Kasumi-1 (cell line): ENCODE measurements at places on chromosomes 2 and 18.
A peak's percentile ranks its signal among the peaks of the same experiment; 100 is the strongest.

DNA sequence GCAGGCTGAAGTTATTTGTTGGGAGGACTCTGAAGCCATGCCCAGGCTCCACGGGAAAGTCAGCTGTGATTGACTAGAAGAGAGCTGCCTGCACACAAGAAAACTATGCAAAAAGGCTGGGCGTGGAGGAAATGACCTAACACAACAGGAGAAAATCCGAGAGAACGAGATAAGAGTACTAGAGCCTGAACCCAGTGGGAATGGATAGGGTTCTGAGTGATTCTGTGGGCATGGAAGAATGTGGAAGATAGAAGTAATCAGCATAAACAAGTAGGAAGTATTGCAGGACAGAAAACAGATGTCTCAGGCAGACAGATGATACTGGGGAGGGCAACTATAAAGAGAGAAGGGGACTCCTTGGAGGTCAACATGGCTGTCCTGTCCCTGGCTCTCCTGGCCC is 12.1 kb upstream of the COPS8 start:
- no peak for DNase-seq

- no peak for DNase-seq
These were observed 159.3 kb upstream of the MYCN start for GRCh38 chr2:15780912-15781574.

DNA sequence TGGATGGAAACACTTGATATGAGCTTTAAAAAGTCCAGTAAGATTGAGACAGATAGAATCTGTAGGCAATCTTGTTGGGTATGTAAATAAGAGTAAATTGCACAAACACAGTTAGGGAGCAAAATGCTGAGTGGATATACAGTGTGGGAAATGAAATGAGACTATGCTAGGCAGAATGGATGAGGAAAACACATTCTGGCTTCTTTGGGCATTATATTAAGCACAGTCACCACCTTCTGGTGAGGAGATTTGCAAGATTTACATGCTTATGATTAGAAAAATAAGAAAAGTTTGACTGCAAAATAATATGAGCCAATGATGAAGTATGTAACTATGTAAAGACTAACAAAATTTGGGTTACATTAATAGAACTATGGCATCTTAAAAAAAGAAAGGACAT is 2165.0 kb upstream of the CELF4 start:
- no peak for DNase-seq

- DNase-seq: peak; percentile 35
These were observed 2.4 kb upstream of the STK11IP start for GRCh38 chr2:219595256-219595655.

- no peak for DNase-seq
These were observed 154.2 kb downstream of the ATP9B start for GRCh38 chr18:79223431-79223830.

- no peak for DNase-seq
These were observed 169.8 kb downstream of the MREG start for GRCh38 chr2:215843579-215843978.

DNA sequence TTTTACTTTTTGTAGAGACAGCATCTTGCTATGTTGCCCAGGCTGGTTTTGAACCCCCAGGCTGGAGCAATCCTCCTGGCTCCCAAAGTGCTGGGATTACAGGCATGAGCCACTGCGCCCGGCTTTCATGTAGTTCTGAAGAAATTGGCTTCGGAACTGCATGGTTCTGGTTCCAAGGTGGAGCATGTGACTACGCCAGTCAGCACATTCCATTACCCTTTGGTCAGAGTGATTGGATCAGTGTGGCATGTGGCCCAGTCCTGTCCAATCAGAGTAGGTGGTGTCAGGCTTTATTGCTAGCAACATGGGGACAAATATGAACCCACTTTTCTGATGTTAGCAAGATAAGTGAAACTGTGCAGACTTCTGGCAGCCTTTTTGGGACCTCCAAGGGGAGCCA is 16.3 kb upstream of the ATOH8 start:
- DNase-seq: no peak

GRCh38 chr2:48009256-48009655 is 103.0 kb upstream of the FBXO11 start:
- no peak for DNase-seq

DNA sequence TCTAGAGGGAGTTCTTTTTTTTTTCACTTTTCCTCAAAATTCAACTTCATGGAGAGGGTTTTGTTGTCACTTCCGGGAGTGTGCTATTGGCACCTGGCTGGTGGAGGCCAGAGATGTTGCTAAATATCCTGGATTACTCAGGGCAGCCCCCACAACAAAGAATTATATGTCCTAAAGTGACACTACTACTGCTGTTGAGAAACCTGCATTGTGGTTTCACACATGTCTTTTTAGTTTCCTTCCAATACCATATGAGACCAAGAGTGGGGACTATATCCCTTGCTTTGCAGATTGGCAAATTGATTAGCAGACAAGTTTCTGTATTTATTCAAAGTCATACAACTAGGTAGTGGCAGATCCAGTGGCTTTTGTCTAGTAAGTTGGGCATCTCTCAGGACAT is 826.8 kb downstream of the TRIB2 start:
- no peak for DNase-seq

- DNase-seq: no peak
These were observed 26.1 kb downstream of the PID1 start for GRCh38 chr2:229244975-229245374.

GRCh38 chr2:105809097-105809473 is 64.4 kb downstream of the NCK2 start:
- no peak for DNase-seq

DNA sequence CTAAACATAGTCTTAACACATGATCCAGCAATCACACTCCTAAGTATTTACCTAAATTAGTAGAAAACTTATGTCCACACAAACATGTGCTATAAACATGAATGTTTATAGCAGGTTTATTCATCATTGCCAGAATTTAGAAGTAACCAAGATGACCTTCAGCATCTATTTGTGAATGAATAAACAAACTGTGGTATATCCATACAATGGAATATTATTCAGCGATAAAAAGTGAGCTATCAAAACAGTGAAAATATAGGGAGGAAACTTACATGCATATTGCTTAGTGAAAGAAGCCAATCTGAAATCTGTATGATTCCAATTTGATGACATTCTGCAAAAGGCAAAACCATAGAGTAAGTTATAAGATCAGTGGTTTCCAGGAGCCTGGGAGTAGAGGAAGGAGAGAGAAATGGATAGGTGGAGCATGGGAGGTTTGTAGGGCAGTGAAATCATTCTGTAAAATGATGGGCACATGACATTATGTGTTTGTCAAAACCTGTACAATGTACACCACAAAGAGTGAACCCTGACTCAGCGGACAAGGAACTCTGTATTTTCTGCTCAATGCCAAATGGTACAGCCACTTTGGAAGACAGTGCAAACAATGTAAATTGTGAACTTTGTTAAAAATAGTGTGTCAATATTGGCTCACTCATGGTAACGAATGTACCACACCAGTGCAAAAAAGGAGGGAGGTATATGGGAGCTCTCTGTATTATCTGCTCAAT is 61.9 kb upstream of the IGFBP2 start:
- DNase-seq: no peak

GRCh38 chr2:203670939-203671338 is 35.5 kb upstream of the CD28 start:
- DNase-seq: no peak

DNA sequence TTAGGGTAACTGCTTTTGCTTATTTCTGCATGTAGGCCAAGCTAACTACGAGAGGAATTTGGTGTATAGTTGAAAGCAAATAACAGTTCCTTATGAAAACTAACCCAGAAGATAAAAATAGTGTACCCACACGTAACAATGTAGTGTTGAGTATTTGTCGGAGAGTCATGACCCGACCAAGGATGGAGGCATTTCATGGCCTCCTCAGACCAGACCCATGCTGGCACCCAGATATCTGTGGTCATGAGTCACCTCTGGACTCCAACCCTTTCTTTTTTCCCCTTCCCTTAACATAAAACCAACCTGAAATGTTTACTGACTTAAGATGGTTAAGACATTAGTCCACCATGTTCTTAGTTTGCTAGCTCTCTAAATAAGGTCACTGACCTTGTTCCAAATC is 318.7 kb downstream of the NOL4 start:
- no peak for DNase-seq

GRCh38 chr2:111896024-111896423 is 2.4 kb upstream of the MERTK start:
- DNase-seq: no peak

DNA sequence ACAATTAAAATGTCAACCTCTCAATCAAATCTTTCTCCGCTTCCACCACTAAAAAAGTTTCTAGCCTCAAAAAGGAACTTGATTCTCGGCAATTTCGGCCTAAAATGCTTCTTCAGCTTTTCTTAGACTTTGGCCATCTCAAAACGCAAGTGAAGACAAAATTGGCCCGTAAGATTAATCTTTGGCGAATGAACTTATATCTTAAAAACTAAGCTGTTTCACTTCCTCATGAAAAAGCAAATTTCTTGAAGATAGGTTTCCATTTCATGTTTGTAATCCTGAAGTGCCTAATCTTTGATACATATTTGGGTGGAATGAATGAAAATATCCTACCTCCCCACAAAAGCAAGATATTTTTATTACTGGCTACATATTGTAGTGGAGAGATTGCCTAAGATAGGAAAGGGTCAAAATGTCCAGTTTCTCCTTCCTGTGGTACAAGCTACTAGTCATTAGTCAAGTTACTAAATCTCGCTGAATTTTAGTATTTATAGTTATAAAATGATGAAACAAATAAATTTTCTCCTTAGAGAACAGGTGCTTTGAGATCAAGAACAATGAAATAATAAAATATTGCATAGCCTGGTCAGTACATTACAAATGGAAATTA is 85.4 kb upstream of the ZEB2 start:
- DNase-seq: no peak

DNA sequence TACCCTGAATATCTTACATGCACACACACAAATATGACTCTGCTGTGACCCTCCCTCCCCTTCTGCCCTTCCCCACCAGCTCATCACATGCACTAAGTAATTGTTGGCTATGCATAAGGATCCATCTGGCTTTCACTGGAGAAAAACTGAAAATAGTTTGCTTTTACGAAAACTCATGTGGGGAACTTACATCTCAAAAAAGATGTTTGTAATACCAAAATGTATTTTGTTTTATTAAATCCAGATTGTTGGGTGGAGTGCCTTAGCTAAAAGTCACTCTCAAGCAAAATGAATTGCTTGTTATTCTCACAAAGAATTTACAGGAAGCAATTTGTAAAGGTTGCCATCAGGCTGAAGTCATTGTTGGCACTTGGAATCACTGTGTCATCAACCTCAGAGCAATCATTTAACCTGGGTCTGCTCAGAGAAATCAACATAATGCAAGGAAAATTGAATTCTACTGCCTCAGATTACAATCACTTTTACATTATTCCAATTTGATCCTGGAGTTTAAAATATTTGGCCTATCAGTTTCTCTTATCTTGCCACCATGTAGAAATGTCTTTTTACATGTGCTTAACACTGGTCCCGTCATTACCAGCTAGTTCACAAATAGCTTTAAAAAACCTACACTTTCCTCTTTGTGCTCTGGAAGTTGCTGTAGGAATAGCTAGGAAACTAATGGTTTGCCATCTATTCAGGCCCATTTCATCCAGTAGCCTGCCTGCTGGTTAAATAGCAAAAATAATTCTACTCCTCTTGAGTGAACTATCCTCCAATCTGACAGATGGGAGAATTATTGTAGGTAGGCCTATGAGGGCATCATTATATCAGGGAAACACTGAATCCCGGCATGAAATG is 90.3 kb upstream of the TMEM17 start:
- DNase-seq: no peak

DNA sequence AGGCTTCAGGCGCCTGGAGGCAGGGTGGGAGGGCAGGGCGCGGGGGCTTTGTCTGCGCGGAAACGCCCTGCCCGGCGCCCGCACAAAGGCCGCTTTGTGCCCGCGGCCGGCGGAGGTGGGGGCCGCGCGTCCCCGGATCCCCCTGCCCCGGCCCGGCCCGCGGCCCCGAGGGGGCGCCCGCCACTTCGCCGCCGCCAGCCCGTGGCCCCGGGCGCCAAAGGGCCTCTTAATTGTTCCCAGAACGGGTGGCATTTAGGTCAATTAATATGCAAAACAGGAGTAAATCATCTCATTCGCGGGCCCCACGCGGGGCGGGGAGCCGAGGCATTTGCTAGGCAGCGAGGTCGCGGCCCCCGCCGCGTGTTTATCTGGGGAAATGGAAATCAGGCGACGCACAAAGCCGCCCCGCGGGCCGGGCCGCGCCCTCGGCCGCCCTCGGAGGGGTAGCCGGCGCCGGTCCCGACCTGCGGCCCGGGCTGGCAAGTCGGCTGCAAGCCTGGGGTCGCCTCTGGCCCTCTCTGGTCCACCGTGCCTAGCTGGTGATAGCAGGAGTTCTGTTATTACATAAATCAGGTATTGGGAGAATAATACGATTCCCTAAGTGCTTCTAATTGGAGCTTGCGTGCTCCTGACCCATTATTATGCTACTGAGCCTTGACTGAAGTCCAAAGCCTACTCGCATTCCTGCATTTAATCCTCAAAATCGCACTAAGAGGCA is 148.2 kb upstream of the GLI2 start:
- DNase-seq: no peak

- DNase-seq: no peak
These were observed 3.3 kb downstream of the DNMT3A start for GRCh38 chr2:25338401-25338800.

- DNase-seq: no peak
These were observed 25.9 kb downstream of the KCMF1 start for GRCh38 chr2:84996909-84997308.

DNA sequence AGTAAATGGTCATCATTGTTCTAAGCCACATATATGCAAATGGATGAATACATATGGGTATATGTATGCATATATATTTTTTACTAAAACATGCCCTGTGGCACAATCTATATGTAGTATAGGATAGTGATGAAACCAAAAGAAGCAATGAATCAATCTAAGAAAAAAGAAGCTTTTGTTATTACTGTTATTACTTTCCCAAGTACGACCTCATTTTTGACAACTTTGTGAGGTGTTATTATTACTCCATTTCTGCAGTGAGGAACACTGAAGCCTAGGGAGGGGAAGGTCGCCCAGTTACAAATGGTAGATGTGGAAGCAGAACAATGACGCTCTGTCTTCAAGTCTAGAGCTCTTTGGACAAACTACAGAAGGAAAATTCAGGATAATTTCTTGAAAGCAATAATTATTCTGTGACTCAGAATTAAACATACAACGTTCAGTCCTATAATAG is 38.3 kb downstream of the STAT4 start:
- no peak for DNase-seq

DNA sequence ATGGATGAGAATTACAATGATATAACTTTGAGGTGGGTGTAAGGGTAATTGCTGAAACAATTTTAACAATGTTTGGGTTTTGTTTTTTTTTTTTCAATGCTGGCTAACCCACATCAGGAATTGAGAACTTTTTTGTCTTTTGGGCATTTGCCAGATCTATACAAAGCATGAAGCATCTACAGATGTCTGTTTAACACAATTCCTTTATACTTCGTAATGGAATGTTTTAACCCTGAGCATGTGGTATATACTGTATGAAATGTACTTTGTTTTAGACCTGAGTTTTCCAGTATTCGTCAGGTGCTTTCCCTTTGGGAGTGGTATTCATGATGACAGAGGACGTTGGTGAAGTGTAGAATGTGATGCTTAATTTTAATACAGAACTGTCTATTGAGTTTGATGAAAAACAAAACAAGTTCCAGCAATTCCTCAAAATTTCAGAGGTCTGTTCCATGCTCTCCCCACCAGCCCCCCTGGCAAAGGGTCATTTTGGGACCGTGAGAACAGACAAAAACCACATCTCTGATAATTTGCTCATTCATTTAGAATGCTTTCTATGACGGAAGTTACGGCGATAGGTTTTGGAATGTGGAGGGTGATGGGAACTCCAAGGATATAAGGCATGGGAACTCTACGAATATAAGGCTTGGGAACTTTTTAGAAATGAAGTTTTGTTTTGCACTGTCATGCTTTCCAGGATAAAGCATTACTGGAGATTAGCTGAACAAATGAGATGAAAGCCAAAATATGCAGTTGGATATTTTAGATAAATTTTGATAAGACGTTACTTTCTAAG is 14.1 kb downstream of the LIMS1 start:
- DNase-seq: no peak
